ENCODE measurements at places on chromosomes 7 and 10. TPM values are rescaled to one million over a fixed set of nuclear protein-coding genes. Genes with fewer than 3 reads are reported as not detected.

DNA sequence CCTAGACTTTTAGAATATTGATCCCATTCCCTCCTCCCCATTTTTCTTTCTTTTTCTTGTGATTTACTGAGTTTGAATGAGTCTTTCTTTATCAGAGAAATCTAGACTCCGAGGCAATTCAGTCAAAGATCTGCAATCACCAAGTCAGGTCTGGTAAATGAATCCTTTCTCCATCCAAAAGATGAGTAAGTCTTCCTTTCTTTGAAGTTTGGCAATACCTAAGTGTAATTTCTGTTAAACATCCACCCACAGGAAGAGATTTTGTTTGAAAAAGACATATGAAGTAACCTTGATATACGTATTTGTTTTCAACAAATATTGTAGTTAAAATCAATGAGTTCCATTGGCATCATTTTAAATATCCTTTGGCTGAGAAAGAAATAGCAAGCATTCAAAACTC lies 58.3 kb downstream of the SLC39A12 start:
- H3K4me3 ChIP-seq = no peak overlapping the region
- H3K36me3 ChIP-seq = no peaks in the 10 kb centered on the region
- peaks cover 13% of the 10 kb centered on the region for H3K4me1 ChIP-seq
- peaks cover 9% of the 10 kb centered on the region for H3K27me3 ChIP-seq

DNA sequence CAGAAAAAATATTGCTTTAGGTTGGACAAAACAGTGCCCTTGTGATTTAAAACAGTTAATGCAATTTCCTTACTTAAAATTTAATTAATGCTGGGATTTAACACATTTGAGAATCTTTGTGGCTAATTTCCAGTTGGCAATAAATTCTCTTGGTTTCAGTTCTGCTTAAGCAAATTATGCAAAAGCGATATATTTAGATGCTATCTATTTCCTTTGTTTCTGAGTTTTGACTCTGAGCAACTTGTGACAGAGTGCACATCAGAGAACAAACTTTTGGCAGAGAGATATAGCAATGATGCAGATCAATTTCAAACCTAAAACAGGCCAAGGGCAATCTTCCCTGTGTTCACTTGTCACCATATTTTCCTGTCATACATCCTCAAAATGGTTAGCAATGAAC lies 933.6 kb upstream of the ZWINT start:
- H3K27ac ChIP-seq = no peak overlapping the region
- no peak for DNase-seq
- H3K4me3 ChIP-seq = no peak overlapping the region

DNA sequence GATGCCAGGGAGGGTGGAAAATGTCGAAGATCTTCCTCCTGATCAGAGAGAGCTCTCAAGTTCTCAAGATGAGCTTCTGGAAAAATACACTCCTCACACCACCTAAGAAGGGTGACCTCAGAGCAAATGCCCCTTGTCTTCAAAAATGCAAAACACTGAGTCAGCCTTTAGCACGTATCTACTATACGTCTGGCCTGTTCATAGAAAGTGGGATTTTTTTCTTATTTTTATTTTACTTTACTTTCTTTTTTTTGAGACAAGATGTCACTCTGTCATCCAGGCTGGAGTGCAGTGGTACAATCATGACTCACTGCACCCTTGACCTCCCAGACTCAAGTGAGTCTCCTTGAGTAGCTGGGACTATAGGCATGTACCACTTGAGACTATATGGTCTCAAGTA lies 57.1 kb downstream of the AFAP1L2 start:
- no peak for DNase-seq
- H3K27ac ChIP-seq = no peak overlapping the region
- peaks cover 11% of the 10 kb centered on the region for H3K4me1 ChIP-seq
- no peak overlapping the region for H3K4me3 ChIP-seq
- peaks cover 8% of the 10 kb centered on the region for H3K27me3 ChIP-seq
- no peaks in the 10 kb centered on the region for H3K36me3 ChIP-seq

DNA sequence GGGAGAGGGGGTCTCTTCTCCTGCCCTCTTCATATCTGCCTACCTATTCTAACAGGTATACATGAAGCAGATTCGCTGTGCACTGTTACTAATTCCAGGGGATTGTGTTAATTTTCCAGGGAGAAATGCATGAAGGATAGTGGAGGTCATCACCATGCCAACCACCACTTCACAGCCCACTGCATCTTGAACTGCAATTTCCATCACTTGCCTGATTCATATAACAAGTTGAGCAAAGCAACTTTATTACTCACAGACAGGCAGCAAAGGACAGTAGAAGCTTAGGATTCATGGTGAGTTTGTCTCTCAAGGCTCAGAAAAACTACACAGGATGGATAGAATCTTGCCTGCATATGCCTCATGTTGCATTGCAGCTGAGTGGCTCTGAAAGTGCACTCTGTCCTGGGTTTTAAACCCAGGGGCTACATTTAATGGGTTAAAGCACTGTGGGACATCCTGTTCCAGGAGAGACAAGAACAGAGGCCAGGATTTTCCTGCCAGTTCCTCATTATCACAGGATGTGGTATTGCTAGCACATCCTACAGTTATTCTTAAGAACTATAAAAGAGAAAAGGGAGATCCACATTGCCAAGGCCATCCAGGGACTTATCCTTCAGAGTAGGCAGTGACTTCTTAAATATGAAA lies 136.9 kb upstream of the PRSS1 start:
- no peaks in the 10 kb centered on the region for H3K4me1 ChIP-seq
- H3K27me3 ChIP-seq = peaks cover 10% of the 10 kb centered on the region

DNA sequence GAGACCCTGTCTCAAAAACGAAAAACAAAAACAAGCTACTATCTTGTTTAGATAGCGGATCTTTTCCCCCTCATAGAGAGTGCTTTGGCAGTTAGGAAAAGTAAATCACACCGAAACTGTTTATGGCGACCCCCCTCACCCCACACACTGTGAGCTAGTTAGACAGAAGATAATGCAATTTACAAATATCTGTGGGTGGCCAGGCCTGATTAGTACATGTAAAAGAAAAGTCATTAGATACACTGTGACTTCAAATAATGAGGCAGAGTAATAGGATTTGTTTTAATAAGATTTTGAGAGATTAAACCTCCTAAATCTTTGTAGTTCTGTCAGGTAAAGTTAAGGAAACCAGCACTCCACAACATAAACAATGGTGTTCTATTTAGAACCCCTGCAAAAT lies 121.1 kb downstream of the ST7 start:
- no peaks in the 10 kb centered on the region for H3K27me3 ChIP-seq
- H3K27ac ChIP-seq = no peak overlapping the region
- no peak for DNase-seq
- H3K4me1 ChIP-seq = peaks cover 41% of the 10 kb centered on the region
- no peak overlapping the region for H3K4me3 ChIP-seq

- no peak for DNase-seq
- no peak overlapping the region for H3K4me3 ChIP-seq
- peaks cover 7% of the 10 kb centered on the region for H3K4me1 ChIP-seq
- no peak overlapping the region for H3K27ac ChIP-seq
These were observed 39.9 kb downstream of the AVL9 start for GRCh38 chr7:32535162-32535702.

GRCh38 chr7:83824214-83824613 lies 175.3 kb upstream of the SEMA3E start:
- no peak for DNase-seq
- no peak overlapping the region for H3K27ac ChIP-seq
- no peaks in the 10 kb centered on the region for H3K4me1 ChIP-seq

- H3K27me3 ChIP-seq = no peaks in the 10 kb centered on the region
- H3K27ac ChIP-seq = no peak overlapping the region
- no peak for DNase-seq
- H3K36me3 ChIP-seq = peaks cover 4% of the 10 kb centered on the region
- H3K4me1 ChIP-seq = peaks cover 42% of the 10 kb centered on the region
These were observed 1.4 kb downstream of the SFXN2 start for GRCh38 chr10:102715880-102716279.

DNA sequence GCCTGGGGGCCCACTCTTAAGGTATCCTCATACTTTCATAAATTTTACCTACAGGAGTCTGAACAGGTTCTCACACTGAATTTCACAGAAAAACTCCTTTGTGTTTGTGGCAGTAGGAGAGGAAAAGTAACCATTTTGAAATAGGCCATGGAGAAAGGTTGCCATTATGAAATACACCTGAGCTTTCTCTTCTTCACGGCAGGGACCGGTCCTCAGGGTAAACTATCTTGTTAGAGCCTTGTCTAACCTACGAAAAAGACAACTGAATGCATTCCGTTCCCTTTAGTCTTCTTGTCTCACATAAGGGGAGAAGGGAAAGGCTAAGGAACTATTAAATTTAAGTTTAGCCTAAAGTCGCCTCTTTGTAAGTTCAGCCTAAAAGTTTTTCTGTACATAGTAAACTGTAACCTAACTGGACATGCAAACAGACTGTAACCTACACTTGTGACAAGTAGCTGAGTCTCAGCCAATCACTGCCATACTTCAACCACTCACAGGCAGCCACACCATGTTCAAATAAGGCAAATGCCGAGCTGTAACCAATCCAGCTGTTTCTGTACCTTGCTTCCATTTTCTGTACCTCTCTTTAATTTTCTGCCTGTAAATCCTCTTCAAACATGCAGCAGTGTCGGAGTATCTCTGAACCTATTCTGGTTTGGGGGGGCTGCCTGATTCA lies 14.2 kb upstream of the RNF32 start:
- H3K4me1 ChIP-seq = peaks cover 2% of the 10 kb centered on the region
- no peak overlapping the region for H3K4me3 ChIP-seq
- H3K36me3 ChIP-seq = peaks cover 18% of the 10 kb centered on the region
- DNase-seq = no peak
- H3K27me3 ChIP-seq = no peaks in the 10 kb centered on the region

DNA sequence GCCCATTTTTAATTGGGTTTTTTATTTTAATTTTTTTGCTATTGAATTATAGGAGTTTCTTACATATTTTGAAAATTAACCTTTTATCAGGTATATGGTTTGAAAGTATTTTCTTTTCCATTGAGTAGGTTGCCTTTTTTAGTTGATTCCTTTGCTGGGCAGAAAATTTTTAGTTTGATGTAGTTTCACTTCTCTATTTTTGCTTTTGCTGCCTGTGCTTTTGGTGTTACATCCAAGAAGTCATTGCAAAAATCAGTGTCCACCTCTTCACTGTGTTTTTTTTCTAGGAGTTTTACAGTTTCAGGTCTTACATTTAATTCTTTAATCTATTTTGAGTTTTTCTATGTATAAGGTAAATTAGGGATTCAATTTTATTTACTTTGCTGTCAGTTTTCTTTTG lies 129.8 kb upstream of the FERD3L start:
- no peaks in the 10 kb centered on the region for H3K4me1 ChIP-seq
- H3K27ac ChIP-seq = no peak overlapping the region
- no peaks in the 10 kb centered on the region for H3K27me3 ChIP-seq
- DNase-seq = no peak
- no peaks in the 10 kb centered on the region for H3K36me3 ChIP-seq

The NCF1 gene
- total RNA-seq = not detected

The CFAP46 gene
- total RNA-seq = 15.4 TPM

The GNAI1 gene
- 50.8 TPM for total RNA-seq

The KAT6B gene
- 75.4 TPM for total RNA-seq

The MAGI2 gene
- 13.4 TPM for total RNA-seq

The MBL2 gene
- total RNA-seq = not detected

The NEUROD6 gene
- total RNA-seq = not detected

The ELN gene
- 0.33 TPM for total RNA-seq

Measured in progenitor cell of endocrine pancreas (in vitro differentiated cells).